ENCODE measurements at places on chromosomes 11 and 22. TPM values are rescaled to one million over a fixed set of nuclear protein-coding genes. Genes with fewer than 3 reads are reported as not detected.

GRCh38 chr11:45089251-45089650 lies 57.2 kb upstream of the PRDM11 start:
- H3K27me3 ChIP-seq: no peaks in the 10 kb centered on the region
- H3K27ac ChIP-seq: peak overlapping the region; percentile 43

- no peak overlapping the region for H3K4me3 ChIP-seq
- no peak for DNase-seq
- no peaks in the 10 kb centered on the region for H3K4me1 ChIP-seq
- no peak overlapping the region for H3K27ac ChIP-seq
These were observed 589 bp downstream of the SCGB1A1 start for GRCh38 chr11:62419314-62419929.

- H3K4me3 ChIP-seq: no peak overlapping the region
- no peaks in the 10 kb centered on the region for H3K4me1 ChIP-seq
- no peaks in the 10 kb centered on the region for H3K36me3 ChIP-seq
- H3K27ac ChIP-seq: no peak overlapping the region
These were observed 15.1 kb downstream of the OR51E1 start for GRCh38 chr11:4658629-4659445.

DNA sequence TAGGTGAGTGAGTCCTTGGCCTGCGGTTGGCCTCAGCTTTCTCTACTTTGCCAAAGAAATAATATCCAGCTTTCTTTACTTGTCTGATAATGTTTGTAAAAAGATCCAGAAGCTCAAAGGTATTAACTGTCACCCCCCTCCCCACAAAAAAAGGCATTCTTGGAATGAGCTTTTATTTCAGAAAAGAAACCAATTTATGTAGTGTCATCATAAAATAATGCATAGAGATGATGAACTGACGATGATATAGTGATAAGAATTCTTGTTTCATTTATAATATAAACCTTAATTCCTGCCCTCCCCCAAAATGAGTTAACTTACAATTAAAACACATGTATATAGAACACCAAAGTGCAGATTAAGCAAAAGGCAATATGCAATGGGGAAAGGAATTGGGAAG lies 191.4 kb downstream of the LARGE1 start:
- no peak for DNase-seq
- H3K4me3 ChIP-seq: no peak overlapping the region
- no peaks in the 10 kb centered on the region for H3K27me3 ChIP-seq
- no peak overlapping the region for H3K27ac ChIP-seq

- DNase-seq: no peak
- H3K4me3 ChIP-seq: no peak within 1 kb of the TSS
- H3K27ac ChIP-seq: no peak within 1 kb of the TSS
These were observed at the start of gene SMTNL1 for GRCh38 chr11:57536947-57537619. TSS of gene SMTNL1 (plus strand) at chr11:57537595. CDS start at chr11:57542643, 5,048 bp downstream.

- no peaks in the 10 kb centered on the region for H3K27me3 ChIP-seq
- H3K36me3 ChIP-seq: no peaks in the 10 kb centered on the region
- no peak overlapping the region for H3K27ac ChIP-seq
- H3K4me1 ChIP-seq: no peaks in the 10 kb centered on the region
These were observed 17.5 kb upstream of the OPCML start for GRCh38 chr11:133549826-133550225.

DNA sequence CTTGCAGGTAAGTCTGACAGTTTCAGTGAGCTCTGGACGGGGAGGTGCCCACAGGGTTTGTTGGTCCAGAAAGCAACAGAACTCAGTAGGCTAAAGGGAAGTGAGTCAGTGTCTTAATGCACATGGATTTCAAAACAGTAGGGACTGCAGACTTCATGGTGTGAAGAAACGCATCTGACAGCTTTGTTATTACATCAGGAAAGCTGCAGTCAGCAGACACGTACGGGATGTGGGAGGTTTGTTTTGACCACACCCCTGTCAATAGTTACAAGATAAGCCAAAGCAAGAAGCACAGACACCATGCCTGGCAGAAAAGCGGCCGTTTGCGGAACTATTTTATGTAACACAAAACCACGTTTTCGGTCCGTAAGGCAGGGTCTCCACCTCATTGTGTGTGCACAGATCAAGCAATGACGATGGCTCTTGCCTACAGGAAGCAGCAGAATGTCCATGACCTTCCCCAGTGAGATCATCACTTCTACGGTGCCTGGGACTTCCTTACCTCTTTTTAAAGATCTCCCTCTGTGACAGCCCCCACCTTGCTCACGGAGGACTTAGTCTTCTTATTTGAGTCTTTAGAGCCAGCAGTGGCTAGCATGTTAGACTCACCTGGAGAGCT lies 58.2 kb upstream of the FTH1 start:
- peak overlapping the region; percentile 58 for H3K27ac ChIP-seq
- H3K4me1 ChIP-seq: peaks cover 1% of the 10 kb centered on the region
- no peak overlapping the region for H3K4me3 ChIP-seq
- peak; percentile 61 for DNase-seq
- H3K27me3 ChIP-seq: no peaks in the 10 kb centered on the region

DNA sequence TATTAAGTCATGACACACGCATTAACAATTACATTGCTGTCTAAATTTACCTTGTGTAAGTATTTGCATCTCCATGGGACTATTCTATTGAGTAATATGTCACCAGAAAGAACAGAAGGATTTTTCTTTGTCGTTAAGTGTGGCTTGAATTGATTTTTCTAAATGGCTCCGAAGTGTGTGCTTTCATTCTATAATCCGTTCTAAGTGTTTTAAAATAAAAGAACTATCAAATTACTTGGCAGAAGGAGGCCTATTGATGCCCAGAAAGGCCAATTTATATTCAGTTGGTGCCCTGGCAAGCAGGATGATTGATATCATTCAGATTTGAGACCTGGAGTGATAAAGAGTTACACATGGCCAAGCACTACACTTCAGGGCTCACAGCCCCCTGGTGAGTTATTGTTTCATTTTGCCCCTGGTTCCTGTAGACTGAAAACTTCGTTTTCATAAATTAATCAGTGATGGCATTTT lies 538.9 kb upstream of the ANO5 start:
- no peaks in the 10 kb centered on the region for H3K4me1 ChIP-seq
- no peaks in the 10 kb centered on the region for H3K27me3 ChIP-seq
- H3K4me3 ChIP-seq: no peak overlapping the region

DNA sequence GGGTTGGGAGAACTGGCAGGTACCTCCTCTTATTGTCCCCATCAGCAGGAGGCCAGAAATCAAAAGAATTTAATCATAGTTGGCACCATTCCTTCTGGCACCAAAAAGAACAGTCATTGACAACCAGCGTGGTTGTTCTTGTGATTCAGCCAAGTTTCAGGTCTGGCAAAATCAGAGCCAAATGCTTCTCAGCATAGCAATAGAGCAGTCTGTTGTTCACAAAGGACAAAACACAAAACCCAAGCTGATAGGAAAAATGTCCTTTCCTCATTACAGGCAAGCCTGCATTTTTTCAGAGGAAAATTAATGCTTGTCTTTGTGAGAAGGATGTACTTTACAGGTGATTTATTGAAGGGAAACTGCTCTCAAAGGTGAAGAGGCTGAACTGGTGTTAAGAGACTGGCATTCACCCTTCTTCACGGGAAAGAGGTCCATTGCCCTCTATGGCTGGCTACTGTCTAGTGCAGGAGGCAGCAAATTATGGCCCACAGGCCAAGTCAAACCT lies 241.8 kb upstream of the ARHGAP42 start:
- no peak for DNase-seq
- H3K4me1 ChIP-seq: no peaks in the 10 kb centered on the region
- H3K27ac ChIP-seq: no peak overlapping the region
- H3K36me3 ChIP-seq: no peaks in the 10 kb centered on the region
- H3K4me3 ChIP-seq: no peak overlapping the region
- H3K27me3 ChIP-seq: no peaks in the 10 kb centered on the region

- no peaks in the 10 kb centered on the region for H3K27me3 ChIP-seq
- no peak overlapping the region for H3K4me3 ChIP-seq
- H3K36me3 ChIP-seq: no peaks in the 10 kb centered on the region
- no peak overlapping the region for H3K27ac ChIP-seq
- no peak for DNase-seq
These were observed 153.0 kb downstream of the SPATA19 start for GRCh38 chr11:133692126-133692934.

GRCh38 chr11:68695531-68695930 lies 11.2 kb downstream of the GAL start:
- H3K27ac ChIP-seq: no peak overlapping the region
- no peak overlapping the region for H3K4me3 ChIP-seq
- H3K4me1 ChIP-seq: no peaks in the 10 kb centered on the region
- H3K36me3 ChIP-seq: no peaks in the 10 kb centered on the region

- H3K4me3 ChIP-seq: no peak overlapping the region
- peaks cover 2% of the 10 kb centered on the region for H3K36me3 ChIP-seq
- DNase-seq: no peak
- H3K4me1 ChIP-seq: no peaks in the 10 kb centered on the region
- H3K27ac ChIP-seq: no peak overlapping the region
These were observed 2.1 kb downstream of the OLFML1 start for GRCh38 chr11:7487360-7487759.

GRCh38 chr11:15765530-15765929 lies 590.8 kb downstream of the SOX6 start:
- no peaks in the 10 kb centered on the region for H3K27me3 ChIP-seq
- H3K4me3 ChIP-seq: no peak overlapping the region
- H3K27ac ChIP-seq: no peak overlapping the region
- H3K36me3 ChIP-seq: no peaks in the 10 kb centered on the region
- no peaks in the 10 kb centered on the region for H3K4me1 ChIP-seq

- no peak overlapping the region for H3K4me3 ChIP-seq
- DNase-seq: no peak
- H3K27me3 ChIP-seq: no peaks in the 10 kb centered on the region
- H3K36me3 ChIP-seq: no peaks in the 10 kb centered on the region
- H3K27ac ChIP-seq: no peak overlapping the region
These were observed 34.8 kb upstream of the DDI1 start for GRCh38 chr11:104001561-104002056.

DNA sequence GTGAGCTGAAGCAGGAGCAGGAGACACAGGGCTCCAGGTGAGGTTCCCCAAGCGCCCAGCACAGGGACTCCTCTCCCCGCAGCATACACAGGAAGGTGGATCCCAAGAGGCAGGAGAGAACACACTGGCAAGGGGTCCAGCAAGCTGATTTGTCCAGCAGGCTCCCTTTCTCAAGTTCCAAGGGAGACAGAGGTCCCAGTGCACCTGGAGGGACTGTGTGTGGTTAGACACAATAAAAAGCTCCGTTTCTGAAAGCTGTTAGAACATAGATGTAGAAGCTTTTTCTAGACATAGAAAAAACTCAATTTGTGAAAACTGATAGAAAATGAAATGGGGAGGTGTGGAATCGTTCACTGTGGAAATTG lies 1.8 kb downstream of the CALCB start:
- no peak overlapping the region for H3K27ac ChIP-seq
- no peak for DNase-seq
- H3K4me1 ChIP-seq: peaks cover 18% of the 10 kb centered on the region
- no peak overlapping the region for H3K4me3 ChIP-seq
- no peaks in the 10 kb centered on the region for H3K36me3 ChIP-seq

DNA sequence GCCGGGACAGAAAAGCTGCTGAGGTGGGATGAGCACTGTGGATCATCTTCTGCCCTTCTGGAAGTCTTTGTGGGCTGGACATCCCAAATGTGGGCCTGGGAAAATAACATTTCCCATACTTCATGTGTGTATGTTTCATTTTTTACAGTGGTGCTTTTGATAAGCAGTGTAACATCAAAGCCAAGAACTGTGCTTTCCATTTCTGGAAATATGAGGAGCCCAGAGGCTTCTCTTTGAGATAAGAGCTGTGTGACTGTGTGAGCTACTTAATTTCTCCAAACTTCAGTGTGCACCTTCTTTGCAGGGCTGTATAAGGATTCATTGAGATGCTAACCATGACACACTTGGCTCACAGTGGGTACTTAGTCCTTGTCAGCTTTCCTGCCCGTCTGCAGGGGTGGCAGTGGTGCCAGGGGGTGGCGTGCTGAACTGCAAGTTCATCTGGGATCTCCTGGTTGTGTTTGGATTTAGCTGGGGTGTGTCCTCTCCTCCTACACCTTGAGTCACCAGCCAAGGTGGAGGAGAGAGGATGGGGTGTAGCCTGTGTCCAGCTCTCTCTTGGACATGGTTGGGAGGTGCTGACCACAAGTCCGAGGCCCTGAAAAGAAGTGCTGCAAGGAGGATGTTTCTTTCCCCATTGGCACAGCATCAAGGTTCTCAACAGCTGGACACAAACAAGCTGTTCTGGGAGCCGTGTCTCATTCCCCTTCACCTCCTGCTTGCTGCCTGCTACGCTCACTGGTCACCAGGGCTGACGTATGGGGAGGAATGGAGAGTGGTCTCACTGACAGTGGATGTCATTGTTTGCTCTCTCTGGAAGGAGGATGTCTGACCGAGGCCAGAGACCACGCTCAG lies 139.4 kb downstream of the TEAD1 start:
- H3K4me1 ChIP-seq: no peaks in the 10 kb centered on the region
- H3K4me3 ChIP-seq: no peak overlapping the region
- no peaks in the 10 kb centered on the region for H3K36me3 ChIP-seq
- peak overlapping the region; percentile 5 for H3K27ac ChIP-seq
- H3K27me3 ChIP-seq: no peaks in the 10 kb centered on the region

- H3K36me3 ChIP-seq: no peaks in the 10 kb centered on the region
- H3K4me1 ChIP-seq: peaks cover 70% of the 10 kb centered on the region
- DNase-seq: no peak
These were observed 23.1 kb downstream of the LRFN4 start for GRCh38 chr11:66879999-66880398.

DNA sequence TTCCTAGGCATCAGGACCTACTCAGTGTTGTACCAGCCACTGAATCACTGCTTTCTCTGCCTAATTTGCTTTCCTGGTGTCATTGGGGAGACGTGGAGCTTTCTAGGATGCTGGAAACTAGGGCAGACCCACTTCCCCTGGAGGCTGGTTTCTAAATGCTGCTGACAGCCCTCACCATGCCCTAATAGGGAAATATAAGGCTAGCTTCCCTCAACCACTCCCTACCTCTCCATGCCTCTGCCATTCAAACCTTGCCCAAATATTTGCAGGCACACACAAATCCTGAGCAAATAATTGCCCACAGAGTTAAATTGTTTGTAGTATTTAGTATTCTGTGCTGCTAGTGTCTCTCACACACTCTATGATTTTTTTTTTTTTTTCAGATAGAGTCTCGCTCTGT lies 310.2 kb downstream of the DDX10 start:
- no peak overlapping the region for H3K27ac ChIP-seq
- H3K27me3 ChIP-seq: no peaks in the 10 kb centered on the region
- no peak for DNase-seq
- H3K4me1 ChIP-seq: no peaks in the 10 kb centered on the region
- no peak overlapping the region for H3K4me3 ChIP-seq

- H3K27me3 ChIP-seq: no peaks in the 10 kb centered on the region
- H3K4me3 ChIP-seq: no peak overlapping the region
- peaks cover 16% of the 10 kb centered on the region for H3K4me1 ChIP-seq
- peaks cover 3% of the 10 kb centered on the region for H3K36me3 ChIP-seq
- DNase-seq: no peak
- H3K27ac ChIP-seq: no peak overlapping the region
These were observed 45.3 kb downstream of the PC start for GRCh38 chr11:66912911-66913310.

DNA sequence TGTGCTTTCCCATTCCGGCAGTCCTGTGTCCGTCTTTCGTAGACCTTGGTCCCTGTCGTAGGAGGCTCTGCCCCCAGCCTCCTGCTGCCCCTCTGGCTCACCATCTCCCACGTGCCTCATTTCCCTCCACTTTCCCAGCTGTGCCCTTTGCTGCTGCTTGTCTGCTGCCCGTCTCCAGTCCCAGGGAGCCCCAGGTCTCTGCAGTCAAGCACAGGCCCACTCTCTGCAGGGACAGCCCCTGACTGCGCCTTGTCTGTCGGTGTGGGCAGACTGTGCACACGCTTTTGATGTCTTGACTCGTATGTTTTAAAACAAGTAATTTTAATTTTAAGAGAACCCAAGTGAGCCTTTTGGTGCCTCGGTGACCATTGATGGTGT lies 12.4 kb downstream of the DGCR8 start:
- no peaks in the 10 kb centered on the region for H3K27me3 ChIP-seq
- peaks cover 59% of the 10 kb centered on the region for H3K36me3 ChIP-seq

The KDM2A gene
- 44.9 TPM for total RNA-seq

The BBOX1 gene
- total RNA-seq: 8.1 TPM

The BCO2 gene
- 190 TPM for total RNA-seq

The APOL5 gene
- total RNA-seq: not detected

The PRG3 gene
- total RNA-seq: 4.9 TPM

The ADM2 gene
- 1.8 TPM for total RNA-seq

The PRRG4 gene
- total RNA-seq: 12.0 TPM

All from liver (tissue), 10 donors.